ENCODE measurements at places on chromosomes 1 and 21.

DNA sequence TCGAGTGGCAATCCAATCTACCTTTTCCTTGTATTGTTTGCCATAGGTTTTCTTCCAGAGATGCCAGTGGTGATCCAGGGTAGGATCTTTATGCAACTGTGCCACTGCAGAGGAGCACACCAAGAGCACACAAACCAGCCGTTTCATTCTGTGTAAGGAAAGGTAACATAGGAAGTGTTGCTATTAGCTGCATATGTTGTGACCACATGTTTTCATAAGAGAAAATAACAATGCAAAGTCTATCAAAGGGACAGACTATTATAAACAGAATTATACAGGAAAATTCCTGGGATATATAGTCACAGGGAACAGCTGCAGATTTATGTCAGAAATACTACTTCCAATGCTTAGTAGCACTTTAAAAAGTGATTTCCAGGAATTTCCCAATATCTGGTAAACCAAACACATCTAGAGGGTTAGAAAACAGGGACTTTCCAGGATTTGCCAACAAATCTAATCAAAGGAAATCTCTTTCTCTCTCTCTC is 919 bp downstream of the CTSS start:
- peak; percentile 56 for DNase-seq

- DNase-seq, result no peak
Observed at GRCh38 chr1:151035167-151035566, 1.2 kb upstream of the BNIPL start.

- no peak for DNase-seq
Observed at GRCh38 chr21:15788847-15789523, 59.2 kb downstream of the USP25 start.

DNA sequence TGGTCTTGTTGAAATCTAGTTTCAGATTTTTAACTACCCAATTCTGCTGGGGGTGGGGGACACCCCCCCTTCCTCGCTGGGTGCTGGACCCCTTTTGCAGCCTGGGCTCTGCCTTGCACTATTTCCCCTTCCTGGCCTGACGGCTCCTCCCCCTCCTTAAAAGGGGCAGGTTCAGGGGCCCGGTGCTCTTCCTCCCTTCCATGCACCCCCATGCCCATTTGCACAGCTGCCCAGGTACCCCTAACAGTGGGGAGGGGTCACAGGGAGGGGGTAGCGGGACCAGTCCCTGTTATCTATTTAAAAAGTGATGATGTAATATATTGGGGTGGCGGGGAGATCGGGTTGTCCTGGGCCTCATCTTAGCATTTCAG is 15.3 kb downstream of the ZBTB7B start:
- no peak for DNase-seq

GRCh38 chr1:27618341-27619082 is 14.6 kb upstream of the AHDC1 start:
- no peak for DNase-seq

GRCh38 chr1:29961293-29962059 is 725.2 kb downstream of the PTPRU start:
- no peak for DNase-seq

DNA sequence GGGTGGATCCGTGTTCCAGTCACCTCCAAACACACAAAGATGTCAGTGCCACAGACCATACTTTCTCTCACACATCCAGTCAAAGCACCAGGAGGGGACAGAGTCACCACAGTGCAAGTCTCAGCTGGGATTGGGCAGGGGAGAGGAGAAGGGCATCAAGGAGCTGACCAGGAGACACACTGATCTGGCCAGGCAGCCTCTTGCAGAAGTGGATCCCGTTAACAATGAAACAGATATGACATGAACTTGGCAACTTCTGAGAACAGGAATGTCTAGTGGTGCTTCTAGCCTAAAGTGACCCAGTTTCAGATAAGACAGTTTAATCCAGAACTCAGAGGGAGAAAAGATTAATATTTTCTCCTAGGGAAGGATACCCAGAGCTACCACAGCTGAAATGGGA is 71.0 kb downstream of the HIVEP3 start:
- DNase-seq, result no peak

Data from NAMALWA (cell line).